A172 (cell line): ENCODE measurements at places on chromosomes 7 and 10. TPM values are rescaled to one million over a fixed set of nuclear protein-coding genes. Genes with fewer than 3 reads are reported as not detected.
A peak's percentile ranks its signal among the peaks of the same experiment; 100 is the strongest.

The ECHDC3 gene
- not detected in 2 replicates for total RNA-seq

The RTKN2 gene
- 20.2 and 23.8 TPM in 2 replicates for total RNA-seq

The PNLIPRP3 gene
- 0.22 TPM in 1 of 2 replicates, not detected in the other for total RNA-seq

The UNCX gene
- not detected in 2 replicates for total RNA-seq

The CYP3A5 gene
- total RNA-seq = 1.9 and 3.8 TPM in 2 replicates

The CLIP2 gene
- total RNA-seq = 43.9 and 47.4 TPM in 2 replicates

The KEL gene
- 0.46 TPM in 1 of 2 replicates, not detected in the other for total RNA-seq

The INMT gene
- total RNA-seq = not detected in 2 replicates

The MAGI2 gene
- 1.4 and 1.5 TPM in 2 replicates for total RNA-seq

The TDRD1 gene
- 0.02 TPM in 1 of 2 replicates, not detected in the other for total RNA-seq

The PNLIP gene
- total RNA-seq = not detected in 2 replicates

DNA sequence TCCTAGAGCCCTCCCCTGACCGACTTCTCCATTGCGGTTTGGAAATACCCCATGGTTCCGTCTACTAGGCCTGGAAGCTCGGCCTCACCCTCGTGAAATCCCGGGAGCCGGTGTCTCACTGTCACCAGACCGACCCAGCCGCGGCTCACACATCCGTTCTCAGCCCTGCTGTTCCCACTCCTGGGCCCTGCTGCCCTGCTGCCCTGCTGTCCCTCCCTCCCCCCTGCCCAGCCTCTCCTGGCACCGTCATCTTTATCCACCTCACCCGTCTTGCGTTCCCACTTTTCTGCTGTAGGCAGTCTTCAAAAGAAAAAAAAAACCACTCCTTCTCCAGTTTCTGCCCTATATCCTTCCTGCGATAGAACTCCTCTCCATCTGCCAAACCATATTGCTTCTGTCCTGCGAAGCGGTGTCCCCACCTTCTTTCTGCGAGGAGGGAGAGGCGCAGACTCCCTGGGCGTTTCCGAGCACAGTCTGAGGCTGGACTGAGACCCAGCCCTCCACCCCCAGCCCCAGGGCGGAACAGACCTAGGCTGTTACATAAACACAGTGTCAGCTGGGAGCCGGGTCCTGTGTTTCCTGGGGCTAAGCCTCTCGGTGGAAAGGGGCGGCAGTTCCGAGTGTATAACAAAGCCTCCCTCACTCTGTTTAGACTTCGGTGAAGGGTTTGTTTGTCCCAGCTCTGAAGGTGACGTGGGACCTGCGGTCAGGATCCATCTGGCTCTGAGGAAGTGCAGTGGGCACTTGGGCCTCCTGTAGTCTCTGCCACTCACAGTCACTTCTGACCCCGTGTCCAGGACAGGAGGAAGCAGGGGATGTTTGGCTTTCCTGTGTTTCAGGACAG lies 2.8 kb downstream of the AGAP3 start:
- peak; percentile 57 for DNase-seq

GRCh38 chr7:134731616-134732015 lies 47.8 kb upstream of the CALD1 start:
- DNase-seq = no peak

DNA sequence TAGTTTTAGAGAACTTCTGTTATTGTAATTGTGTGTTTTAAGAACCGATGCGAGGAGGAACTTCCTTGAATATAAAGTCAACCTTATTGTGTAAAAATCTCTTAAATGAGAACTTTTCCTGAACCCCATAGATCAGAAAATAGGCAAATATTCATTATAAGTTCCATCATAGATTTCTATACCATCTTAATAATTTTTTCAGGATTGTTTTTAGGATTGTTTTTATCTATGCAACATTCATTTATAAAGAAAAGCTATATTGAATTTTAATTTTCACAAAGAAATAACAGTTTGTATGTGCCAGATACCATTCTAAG lies 1.7 kb upstream of the SMNDC1 start:
- DNase-seq = no peak

GRCh38 chr10:17472481-17473227 lies 18.3 kb upstream of the ST8SIA6 start:
- no peak for DNase-seq

GRCh38 chr10:120052964-120053702 lies 160.6 kb downstream of the SEC23IP start:
- no peak for DNase-seq

- no peak for DNase-seq
Observed at GRCh38 chr10:122245136-122245535, 26.0 kb upstream of the BTBD16 start.

- DNase-seq = no peak
Observed at GRCh38 chr7:96322847-96323461, 1.1 kb upstream of the SLC25A13 start.

GRCh38 chr10:64659311-64659710 lies 1138.1 kb downstream of the REEP3 start:
- DNase-seq = peak; percentile 42

- peak; percentile 57 for DNase-seq
Observed at GRCh38 chr7:6589829-6590644, at the start of gene INTS15. Gene INTS15, plus strand, starts transcription at chr7:6590021. Its CDS starts 263 bp downstream, at chr7:6590284.

DNA sequence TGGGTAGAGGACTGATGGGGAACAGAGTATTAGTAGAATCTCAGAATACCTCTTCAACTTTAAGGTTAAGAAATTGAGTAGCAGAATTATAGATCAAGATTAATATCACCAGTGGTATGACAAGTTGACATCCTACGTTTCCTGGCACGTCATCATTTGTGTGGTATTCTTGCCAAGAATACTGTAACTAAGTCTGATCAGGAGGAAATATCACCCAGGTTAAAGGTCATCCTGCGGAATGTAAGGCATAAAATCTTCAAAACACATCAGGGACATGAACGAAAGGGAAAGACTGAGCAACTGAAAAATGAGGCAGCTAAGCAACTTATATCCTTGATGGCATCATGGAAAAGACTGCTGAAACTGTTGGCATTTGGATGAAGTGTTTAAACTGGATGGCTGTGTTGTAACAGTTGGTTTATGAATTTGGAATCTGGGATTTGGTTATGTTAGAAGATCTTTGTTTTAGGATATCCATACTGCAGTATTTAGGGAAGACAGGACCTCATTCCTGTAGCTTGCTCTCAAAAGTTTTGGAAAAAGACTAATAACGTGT lies 86.1 kb downstream of the TRIM24 start:
- DNase-seq = no peak

GRCh38 chr7:128891110-128891941 lies 19.2 kb downstream of the KCP start:
- no peak for DNase-seq

DNA sequence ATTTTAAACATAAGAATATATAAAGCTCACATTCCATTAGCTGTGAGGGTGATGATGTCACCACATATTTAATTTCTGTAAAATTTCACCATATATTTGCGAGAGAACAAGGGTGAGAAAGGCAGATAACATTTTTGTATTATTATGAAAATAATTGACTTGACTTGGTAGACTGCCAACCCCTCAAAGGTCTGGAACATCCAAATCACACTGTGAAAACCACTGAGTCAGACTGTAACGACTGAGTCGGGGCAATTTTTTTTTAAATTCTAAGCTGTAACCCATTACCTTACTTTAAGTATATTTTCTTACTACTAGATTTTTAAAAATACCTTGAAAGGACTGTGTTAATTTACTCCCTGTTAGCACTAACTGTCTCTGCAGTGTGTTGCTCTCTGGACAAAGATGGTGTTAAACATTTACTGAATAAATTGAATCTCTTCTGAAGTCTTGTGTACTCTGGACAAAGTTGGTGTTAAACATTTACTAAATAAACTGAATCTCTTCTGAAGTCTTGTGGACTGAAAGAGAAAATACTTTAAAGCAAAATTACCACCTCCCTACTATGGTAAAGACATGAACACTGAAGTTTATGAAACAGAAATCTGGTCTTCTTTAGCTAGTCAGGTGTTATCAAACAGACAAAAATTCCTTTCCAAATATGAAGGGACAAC lies 14.1 kb downstream of the PDZD8 start:
- no peak for DNase-seq

DNA sequence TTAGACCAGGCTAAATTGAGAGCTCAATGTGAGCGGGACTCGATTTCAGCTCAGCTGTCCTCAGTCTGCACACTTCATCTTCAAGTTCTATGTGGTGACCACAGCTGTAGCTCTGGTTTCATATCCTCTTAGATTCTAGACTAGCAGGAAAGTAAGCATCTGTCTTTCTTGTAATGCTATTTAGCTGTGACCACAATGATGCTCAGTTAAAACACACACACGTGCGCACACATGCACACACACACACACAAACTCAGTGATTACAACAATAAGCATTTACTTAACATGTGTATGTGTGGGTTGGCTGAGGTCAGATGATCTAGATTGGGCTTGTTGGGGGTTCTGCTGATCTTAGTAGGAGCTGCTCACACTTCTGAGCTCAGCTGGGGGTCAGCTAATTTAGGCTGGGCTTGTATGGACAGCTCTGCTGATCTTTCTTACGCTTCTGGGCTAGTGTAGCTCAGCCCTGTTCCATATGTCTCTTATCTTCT lies 82.5 kb downstream of the ZNF365 start:
- no peak for DNase-seq

DNA sequence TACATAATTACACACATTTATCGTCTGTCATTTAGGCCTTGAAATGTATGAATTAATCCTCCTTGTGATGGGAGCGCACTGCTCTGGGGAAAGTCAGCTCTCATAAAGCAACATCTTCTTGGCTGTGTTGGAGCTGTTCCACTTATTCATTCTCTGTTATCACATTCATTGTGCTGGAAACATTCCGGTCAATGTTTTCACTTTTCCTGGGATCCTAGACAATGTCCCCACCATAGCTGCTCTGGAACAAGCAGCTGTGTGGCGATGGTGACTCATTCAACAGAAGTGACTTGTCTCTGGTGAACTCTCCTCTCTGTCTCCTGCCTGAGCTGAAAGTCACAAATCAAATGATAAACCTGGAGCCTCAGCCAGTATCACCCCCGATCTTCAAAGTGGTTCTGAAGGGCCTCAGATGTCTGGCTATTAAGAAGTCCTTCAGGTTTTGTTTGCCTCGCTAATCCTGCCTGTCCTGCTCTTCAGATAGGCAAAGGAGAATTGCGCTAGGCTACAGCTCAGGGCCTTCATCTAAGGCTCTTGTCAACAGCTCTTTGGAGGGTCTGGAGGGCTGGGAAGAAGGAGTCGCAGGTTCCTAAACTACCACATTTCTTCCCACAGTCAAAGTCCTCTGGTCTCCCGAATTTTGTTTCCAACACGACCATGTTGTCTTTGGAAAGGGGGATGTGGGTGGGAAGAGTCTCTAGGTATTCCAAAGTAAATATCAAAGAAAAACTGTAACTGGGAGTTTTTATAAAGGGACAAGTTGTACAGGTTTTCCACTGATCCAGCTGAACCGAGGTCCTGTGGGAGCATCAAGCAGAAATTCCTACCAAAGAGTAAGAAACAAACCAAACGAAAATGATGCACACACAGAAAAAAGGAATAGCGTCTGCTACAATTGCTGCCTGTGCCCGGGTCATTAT lies 29.3 kb downstream of the KLF6 start:
- peak; percentile 90 for DNase-seq

GRCh38 chr10:79413196-79413595 lies 32.2 kb downstream of the ZCCHC24 start:
- peak; percentile 92 for DNase-seq

DNA sequence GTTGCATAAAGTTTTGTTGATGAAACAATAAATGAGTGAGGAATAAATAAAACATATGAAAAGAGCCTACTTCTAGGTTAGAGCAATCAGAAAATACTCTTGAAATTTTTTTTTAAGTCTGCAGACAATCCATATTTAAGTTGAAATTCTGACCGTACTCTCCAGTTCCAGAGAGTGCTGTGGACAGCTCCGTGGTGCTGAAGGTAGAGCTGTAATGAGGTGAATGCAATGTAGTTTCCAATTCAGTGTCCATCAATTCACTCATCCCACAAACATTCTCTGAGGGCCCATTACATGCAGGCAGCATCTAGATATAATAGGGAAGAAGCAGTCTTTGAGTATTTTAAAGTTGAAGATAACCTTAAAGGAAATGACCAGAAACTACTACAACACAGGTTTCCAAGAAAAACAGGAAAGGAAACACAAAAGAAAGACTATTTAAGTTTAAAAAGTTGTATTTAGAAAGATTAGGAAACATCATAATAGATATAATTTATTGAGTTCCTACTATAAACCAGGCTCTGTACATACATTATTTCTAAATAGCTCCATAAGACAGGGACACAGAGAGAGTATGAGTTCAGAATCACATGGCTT lies 44.0 kb upstream of the CRTAC1 start:
- peak; percentile 10 for DNase-seq

- DNase-seq = no peak
Observed at GRCh38 chr10:124606822-124607221, 137.4 kb downstream of the FAM53B start.

GRCh38 chr7:33873518-33873917 lies 31.8 kb upstream of the BMPER start:
- DNase-seq = no peak

DNA sequence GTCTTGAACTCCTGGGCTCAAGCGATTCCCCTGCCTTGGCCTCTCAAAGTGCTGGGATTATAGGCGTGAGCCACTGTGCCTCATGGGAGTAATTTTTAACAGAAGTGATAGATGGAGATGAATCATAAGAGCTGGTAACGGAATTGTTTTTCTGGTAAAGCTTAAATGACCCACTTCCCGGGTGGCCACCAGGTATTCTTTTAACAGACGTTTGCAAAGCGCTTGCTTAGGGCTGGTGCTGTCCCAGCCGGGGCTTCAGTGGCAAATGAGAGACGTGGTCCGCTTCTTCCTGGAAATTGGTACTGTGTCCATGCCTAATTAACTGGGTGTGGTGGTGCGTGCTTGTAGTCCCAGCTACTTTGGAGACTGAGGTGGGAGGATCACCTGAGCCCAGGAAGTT lies 23.5 kb downstream of the CAMK1D start:
- no peak for DNase-seq

GRCh38 chr7:50562136-50562535 lies 3.1 kb downstream of the DDC start:
- DNase-seq = no peak

DNA sequence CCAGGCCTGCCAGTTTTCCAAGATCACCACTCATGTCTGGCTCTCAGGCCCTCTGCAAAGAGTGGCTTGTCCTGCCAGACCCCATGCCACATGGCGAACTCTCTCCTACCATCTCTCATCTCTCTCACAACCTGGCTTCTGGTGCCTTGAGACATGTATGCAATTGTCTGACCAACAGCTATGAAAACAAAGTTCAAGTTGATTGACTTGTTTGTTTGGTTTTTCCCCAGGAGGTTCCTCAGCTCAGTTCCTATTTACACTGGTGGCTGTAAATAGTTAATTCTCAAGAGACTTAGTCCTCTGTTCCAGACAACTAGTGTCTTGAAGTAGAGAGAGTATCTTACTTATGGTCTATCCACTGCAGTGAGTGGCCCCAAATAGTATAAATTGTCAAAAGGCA lies 131.8 kb downstream of the SNX10 start:
- no peak for DNase-seq

GRCh38 chr7:105806592-105807447 lies 69.6 kb downstream of the ATXN7L1 start:
- DNase-seq = peak; percentile 79

- DNase-seq = no peak
Observed at GRCh38 chr10:110833234-110833940, 38.3 kb upstream of the PDCD4 start.

DNA sequence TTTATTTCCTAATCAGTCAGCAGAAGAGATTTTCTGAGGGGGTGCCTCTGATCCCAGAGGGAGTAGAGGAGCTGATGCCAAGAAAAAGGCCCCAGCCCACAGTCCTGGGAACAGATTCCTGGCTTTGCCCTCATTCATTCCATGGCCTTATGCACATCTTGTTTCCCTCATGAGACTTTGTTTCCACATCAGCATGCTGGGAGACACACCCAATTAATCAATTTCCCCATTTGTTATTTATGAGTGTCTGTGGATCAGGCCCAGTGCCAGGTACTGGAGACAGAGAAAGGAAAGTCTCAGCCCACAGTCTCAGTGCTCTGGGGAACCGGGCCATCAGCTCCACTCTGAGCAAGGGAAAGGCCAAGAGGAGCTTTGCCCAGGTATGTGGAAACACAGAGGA lies 496.2 kb upstream of the ZMIZ1 start:
- no peak for DNase-seq
